CD4-positive, alpha-beta T cell treated with Interleukin-15 for 1 hour (primary cell): ENCODE measurements at places on chromosomes 7 and 10.

- DNase-seq = no peak
These were observed 527.7 kb upstream of the POM121L12 start for GRCh38 chr7:52507546-52508255.

DNA sequence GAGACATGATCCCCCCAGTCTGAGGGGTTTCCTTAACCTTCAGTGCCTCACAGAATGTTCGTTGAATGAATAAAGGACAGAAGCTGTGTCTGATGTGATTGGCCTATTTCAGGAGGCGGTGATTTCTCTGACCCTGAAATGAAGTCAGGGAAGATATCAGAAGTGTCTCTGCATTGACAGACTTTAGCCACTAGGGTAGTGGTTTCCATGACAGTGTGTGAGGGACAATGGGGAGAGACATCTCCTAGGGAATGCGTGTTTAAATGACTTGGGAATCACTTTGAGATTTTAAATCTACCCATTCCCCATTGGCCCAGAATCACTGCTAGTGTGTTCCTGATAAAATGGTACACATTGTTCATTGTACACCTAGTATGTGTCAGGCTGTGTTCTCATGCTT, 132.0 kb downstream of the CFAP58 start:
- DNase-seq = no peak

DNA sequence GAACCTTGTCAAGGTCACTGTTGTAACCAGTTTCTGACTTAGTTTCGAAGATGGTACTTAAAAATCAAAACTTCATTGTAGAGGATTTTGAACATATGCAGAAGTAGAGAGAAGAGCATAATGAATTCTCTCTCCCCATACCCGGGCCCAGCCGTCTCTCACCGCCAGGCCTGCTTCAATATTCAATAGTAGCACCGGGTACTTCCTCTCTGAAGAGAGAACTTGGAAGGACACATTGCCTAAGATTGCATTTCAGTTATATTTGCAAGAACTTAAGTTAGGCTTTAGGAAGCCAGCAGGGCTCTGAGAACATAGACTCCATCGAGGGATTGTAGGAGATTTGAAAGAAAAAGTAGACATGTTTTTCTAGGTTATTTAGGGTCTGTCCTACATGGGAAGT, 19.1 kb downstream of the LMTK2 start:
- DNase-seq = no peak

GRCh38 chr10:117360994-117361667, 14.1 kb downstream of the PDZD8 start:
- no peak for DNase-seq

DNA sequence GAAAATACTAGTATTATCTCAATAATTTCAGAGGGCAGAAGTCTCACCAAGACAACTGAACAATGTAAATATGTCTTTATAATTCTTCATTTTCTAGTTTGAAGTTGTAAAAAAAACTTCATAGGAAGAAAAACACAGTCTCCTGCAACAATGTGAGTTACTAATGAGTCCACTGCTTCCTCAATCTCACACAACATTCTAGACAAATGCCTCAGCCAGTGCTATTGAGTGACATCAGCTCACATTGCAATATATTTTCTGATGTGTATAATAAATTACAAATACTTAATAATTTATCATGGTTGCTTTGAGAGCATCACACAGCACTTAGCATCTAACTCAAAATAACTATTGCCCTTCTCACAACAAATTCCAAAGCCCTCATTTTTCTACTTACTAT, 321.2 kb downstream of the GRM8 start:
- DNase-seq = no peak

GRCh38 chr10:91311601-91312381, 91.3 kb downstream of the PCGF5 start:
- DNase-seq = no peak

- DNase-seq = no peak
These were observed 147.3 kb upstream of the PCBD1 start for GRCh38 chr10:71035511-71036296.

- DNase-seq = no peak
These were observed 175.4 kb downstream of the MGMT start for GRCh38 chr10:129642427-129642826.

DNA sequence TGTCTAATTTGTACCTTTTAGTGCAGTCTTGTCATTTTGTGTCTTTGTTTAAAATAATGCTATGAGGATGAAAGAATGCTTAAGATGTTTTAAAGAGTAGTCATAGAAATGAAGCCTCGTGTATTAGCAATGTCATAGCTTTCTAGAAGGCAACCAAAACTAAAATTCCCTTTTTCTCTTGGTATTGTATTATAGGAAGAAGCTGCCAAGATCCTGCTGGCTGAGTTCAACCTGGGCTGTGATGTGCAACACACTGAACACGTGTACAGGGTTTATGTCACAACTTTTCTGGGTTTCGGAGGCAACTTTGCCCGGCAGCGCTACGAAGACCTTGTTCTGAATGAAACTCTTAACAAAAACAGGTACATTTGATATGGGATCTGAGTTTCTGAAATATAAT, 36.2 kb downstream of the COX15 start:
- DNase-seq = no peak

DNA sequence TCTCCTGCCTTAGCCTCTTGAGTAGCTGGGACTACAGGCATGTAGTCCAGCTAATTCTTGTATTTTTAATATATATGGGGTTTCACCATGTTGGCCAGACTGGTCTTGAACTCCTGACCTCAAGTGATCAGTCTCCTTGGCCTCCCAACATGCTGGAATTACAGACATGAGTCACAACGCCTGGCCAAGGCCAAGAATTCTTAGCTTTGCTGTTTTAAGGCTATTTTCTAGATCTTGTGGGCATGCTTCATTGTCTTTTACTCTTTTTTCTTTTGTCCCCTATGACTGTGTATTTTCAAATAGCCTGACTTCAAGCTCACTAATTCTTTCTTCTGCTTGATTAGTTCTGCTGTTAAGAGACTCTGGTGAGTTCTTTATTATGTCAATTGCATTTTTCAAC, 56.4 kb upstream of the TAS2R16 start:
- no peak for DNase-seq

DNA sequence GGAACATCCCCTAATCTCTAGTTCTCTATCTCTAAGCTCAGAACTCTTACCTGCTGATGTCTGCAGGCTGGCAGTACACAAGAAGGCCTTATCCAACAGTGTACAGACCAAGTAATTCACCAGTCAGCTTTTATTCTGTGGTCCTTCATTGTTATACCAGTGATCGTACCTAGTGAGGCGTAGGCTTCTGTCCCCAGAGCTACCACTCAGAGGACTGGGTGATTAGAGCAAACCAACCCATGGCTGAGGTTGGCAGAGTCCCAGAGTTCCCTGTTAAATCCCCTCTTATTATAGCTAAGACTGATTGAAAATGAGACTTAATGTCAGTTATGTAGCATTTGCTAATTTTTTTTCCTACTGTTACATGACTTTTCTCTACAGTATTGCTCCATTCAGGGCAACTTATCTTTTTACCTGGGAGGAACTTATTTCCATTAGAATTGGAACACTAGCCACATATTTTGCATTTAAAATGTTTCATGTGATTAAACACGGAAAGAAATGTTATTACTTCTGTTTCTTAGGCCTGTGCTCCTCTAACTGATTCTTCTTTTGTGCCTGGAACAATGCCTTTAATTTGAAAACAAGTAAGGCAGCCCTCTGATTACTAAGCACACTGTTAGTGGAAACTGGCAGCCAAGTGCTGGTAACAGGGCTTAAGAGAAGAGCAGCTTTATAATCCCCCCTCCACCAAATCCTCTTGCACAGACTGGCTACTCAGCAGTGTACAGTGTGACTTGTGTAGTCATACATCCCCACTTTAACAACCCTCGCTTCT, 127.2 kb downstream of the LRRC4 start:
- no peak for DNase-seq

- DNase-seq = no peak
These were observed 57.0 kb downstream of the CALD1 start for GRCh38 chr7:134836447-134836846.
